ENCODE measurements at places on chromosomes 12 and 14. TPM values are rescaled to one million over a fixed set of nuclear protein-coding genes. Genes with fewer than 3 reads are reported as not detected.
A peak's percentile ranks its signal among the peaks of the same experiment; 100 is the strongest.

DNA sequence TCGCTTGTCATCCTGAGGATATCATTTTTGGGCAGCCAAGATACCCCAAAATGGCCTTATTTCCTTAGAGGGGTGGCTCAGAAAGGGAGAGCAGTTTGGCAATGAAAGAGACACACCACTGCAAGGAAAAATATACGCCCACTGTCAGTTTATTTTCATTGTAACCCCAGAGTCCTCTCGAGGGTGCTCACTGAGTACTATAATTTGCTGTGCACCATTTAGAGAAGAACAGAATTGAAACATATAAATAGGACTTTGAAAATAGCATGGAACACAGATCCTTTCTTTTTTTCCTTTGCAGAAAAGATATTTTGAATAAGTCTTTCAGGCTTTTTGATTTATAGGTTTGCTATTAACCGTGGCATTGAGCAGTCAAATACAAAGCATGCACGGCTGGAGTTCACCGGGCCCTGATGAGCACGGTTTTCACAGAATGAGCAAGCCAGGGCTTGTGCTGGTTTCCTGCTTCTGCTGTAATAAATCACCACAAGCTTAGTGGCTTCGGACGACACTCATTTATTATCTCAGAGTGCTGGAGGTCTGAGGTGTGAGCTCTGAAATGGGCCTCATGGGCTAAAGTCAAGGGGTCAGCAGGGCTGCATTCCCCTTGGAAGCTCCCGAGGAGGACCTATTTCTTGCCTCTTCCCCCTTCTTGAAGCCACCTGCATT, 152.3 kb downstream of the ZNF664 start:
- H3K27me3 ChIP-seq, result no peaks in the 10 kb centered on the region
- H3K4me1 ChIP-seq, result no peaks in the 10 kb centered on the region
- H3K4me3 ChIP-seq, result no peak overlapping the region
- peak; percentile 34 for DNase-seq
- no peaks in the 10 kb centered on the region for H3K36me3 ChIP-seq

RDH11 gene
- total RNA-seq, result 48.6 TPM

DNA sequence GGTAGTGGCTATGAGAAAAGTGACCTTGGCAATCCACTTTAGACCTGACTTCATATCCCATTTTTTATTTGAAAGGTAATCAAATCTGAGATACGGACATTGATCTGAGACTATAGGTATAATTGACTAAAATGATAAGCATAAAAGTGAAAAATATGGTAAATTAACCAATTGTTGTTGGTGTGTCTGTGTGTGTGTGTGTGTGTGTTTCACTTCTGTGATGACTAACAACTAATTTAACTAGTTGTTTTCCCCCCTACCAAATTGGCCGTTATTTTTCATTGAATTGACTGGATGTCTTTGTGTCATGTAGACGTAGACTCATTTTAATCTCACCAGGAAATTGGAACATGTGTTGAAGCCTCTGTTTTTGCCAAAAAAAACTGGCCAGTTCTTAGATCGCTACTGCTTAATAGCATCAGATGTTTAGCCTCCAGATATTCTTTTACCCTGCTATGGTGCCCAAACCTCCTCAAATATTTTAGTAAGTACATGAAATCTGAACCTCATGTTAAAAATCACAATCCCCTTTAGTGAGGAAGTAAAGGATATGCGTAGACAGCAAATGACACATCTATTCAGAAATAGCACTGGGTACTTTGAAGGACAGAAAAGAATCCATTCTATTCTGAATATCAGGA, 395.0 kb downstream of the EGLN3 start:
- no peak for DNase-seq
- no peaks in the 10 kb centered on the region for H3K4me1 ChIP-seq
- H3K27me3 ChIP-seq, result no peaks in the 10 kb centered on the region
- H3K36me3 ChIP-seq, result no peaks in the 10 kb centered on the region
- H3K4me3 ChIP-seq, result no peak overlapping the region
- no peak overlapping the region for H3K27ac ChIP-seq

DNA sequence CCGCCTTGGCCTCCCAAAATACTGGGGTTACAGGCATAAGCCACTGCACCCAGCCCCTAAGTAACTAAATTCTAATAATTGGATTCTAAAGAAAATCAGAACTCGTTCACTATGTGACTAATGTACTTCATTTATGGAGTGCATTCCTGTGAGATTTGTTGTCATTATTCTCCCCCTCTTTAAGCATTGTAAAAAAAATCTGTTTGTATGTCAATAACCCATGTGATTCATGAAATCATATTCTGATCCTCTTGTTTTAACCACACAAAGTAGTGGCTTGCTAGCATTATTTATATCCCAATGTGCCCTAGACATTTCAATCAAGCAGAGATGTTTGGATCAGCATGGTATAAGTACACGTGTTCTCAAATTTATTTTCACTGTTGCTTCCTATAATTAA, 78.2 kb upstream of the OSBPL8 start:
- H3K4me1 ChIP-seq, result no peaks in the 10 kb centered on the region
- H3K36me3 ChIP-seq, result no peaks in the 10 kb centered on the region
- DNase-seq, result no peak
- no peaks in the 10 kb centered on the region for H3K27me3 ChIP-seq

JPH4 gene
- total RNA-seq, result 0.60 TPM

DNA sequence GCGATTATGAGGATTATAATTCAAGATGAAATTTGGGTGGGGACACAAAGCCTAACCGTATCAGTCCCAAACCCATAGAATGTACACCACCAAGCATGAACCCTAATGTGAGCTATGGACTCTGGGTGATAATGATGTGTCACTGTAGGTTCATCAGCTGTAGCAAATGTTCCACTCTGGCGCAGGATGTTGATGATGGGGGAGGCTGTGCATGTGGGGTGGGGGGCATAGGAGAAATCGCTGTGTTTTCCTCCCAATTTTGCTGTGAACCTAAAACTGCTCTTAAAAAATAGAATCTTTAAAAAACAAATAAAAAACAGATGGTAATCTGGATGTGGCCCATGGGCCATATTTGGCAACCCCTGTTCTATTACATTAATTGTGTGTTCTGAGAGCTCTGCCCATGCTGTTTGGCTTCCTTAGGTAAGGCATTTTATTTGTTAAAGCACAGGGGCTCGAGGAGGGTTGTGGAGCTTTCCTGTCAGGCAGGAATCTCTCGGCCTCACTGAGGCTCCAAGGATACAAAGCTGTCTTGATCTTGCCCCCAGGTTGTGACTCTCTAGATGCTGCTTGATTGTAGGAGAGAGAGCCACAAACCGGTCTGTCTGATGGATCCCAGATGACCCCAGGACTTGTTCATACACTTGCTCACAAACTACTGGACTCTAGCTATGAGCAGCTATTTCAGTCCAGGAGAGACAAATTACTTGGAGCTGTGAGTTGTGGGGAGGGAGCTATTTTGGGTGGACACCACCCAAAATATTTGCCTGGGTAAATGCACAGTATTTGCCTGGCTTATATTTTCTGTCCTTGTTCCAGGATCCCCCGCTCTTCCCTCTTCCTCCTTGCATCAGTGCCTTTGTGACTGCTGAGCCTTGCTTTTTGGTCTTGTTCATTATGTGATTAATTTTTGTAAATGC, 340.2 kb downstream of the MED13L start:
- no peaks in the 10 kb centered on the region for H3K36me3 ChIP-seq
- H3K27ac ChIP-seq, result no peak overlapping the region

AQP5 gene
- total RNA-seq, result 128 TPM

DNA sequence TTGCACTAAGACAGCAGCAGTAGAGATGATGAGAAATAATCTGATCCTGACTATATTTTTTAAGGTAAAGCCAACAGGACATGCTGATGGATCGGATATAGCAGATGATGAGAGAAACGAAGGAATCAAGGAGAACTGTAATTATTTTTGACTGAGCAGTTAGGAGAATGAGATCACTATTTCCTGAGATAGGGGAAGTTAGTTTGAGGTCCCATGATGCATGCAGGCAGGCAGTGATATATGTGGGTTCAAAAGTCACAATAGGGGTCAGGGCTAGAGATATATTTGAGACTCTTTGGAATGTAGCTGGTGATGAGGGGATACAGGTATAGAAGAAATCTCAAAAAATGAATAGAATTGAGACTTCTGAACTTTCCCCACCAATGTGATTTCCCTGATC, 107.6 kb downstream of the GTF2A1 start:
- no peak for DNase-seq
- no peak overlapping the region for H3K4me3 ChIP-seq
- no peaks in the 10 kb centered on the region for H3K27me3 ChIP-seq
- no peaks in the 10 kb centered on the region for H3K4me1 ChIP-seq

DNA sequence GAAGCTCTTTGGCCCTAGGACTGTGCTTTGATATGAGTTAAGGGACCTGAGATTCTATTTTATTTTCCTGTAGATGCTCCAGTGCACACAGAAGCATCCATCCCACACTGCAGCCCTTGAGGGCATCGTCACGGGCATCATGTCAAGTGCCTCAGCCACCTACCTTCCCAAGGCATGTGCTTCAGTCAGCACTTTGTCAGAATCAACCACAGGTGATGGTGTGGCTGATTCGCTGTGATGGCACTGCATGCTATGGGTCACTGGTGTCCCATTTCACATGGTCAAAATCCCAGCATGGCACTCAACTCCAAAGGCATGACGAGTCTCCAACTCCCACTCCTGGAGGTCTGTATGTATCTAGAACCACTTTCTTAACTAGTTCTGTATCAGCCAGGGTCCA, 100.8 kb downstream of the AACS start:
- H3K36me3 ChIP-seq, result no peaks in the 10 kb centered on the region
- H3K27ac ChIP-seq, result no peak overlapping the region
- no peaks in the 10 kb centered on the region for H3K4me1 ChIP-seq
- H3K27me3 ChIP-seq, result no peaks in the 10 kb centered on the region

DNA sequence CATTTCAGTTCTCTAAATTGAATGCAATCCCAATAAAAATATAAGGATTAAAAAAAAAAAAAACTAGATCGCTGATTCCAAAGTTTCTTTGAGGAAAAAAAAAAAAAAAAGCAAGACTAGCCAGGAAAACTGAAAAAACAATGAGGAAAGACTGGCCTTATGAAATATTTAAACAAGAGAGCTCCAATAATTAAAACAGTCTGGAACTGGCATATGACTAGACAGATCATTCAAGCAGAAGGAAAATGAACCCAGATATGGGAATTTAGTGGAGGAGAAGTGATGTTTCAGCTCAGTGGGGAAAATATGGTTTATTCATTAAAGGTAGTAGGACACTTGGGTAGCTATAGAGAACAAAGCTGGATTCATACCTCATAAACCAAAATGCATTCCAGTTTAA, 42.0 kb upstream of the TBC1D15 start:
- H3K27me3 ChIP-seq, result no peaks in the 10 kb centered on the region
- no peak overlapping the region for H3K27ac ChIP-seq

LMNTD1 gene
- not detected for total RNA-seq

- no peaks in the 10 kb centered on the region for H3K36me3 ChIP-seq
- H3K4me1 ChIP-seq, result no peaks in the 10 kb centered on the region
- H3K4me3 ChIP-seq, result no peak overlapping the region
- H3K27me3 ChIP-seq, result no peaks in the 10 kb centered on the region
- no peak for DNase-seq
These were observed 24.7 kb downstream of the RPL10L start for GRCh38 chr14:46626876-46627275.

SERPINA10 gene
- not detected for total RNA-seq

BMAL2 gene
- total RNA-seq, result 16.6 TPM

KLRF1 gene
- total RNA-seq, result not detected

DRAM1 gene
- total RNA-seq, result 6.8 TPM

DNA sequence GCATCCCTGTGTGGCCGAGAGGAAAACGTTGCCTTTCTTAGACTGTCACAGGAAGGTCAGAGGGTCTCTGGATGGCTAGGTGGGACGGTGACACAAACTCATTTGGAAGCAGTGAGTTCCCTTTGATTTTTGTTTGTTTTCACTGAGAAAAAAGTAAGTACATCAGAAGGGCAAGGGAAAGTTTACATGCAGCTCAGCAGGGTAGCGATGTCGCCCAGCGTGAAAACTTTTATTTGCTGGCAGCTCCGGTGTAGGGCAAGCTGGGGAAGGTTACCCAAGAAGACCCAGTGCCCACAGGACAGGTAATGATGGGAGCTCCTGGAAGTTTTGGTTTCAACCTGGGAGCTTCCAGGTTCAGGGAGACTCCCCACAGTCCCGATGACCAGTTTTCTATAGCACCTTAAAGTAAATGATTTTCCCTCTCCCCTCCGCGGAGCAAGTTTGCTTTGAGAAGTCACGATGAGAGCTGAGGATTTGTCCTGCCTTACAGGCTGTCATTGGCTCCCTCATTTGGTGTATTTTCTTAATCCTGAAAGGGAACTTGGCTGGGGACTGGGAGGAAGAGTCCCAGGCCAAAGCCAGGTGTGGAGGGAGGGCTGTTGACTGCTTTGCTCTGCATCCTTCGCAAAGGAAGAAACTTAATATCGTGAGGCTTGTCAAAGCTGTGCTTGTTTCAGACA, 64.7 kb upstream of the ESRRB start:
- no peaks in the 10 kb centered on the region for H3K36me3 ChIP-seq
- H3K4me1 ChIP-seq, result peaks cover 4% of the 10 kb centered on the region
- H3K27ac ChIP-seq, result no peak overlapping the region
- H3K27me3 ChIP-seq, result peaks cover 25% of the 10 kb centered on the region
- DNase-seq, result peak; percentile 35

AMN gene
- 10.6 TPM for total RNA-seq

DNA sequence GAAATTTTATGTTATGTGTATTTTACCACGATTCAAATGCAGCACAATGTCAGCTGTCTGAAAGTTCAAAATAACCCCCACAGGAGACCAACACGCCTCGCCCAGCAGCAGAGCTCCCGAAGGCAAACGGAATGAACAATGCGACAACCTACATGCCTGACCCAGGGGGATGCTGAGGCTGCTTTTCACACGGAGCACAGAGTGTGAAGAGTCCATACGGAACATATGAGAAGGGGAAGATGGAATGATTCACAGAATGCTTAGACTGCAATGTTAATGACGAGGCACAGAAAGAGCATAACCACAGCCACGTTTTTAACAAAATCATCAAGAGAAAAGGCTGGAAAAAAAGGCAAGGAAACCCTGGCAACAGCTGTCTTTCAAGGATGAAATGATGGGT, 22.6 kb downstream of the ZFYVE21 start:
- H3K27me3 ChIP-seq, result no peaks in the 10 kb centered on the region
- no peak overlapping the region for H3K27ac ChIP-seq
- DNase-seq, result no peak
- peaks cover 44% of the 10 kb centered on the region for H3K36me3 ChIP-seq
- H3K4me1 ChIP-seq, result peaks cover 46% of the 10 kb centered on the region
- no peak overlapping the region for H3K4me3 ChIP-seq

GRCh38 chr14:91322623-91323022, 78.1 kb upstream of the GPR68 start:
- peaks cover 27% of the 10 kb centered on the region for H3K4me1 ChIP-seq
- DNase-seq, result no peak
- H3K27me3 ChIP-seq, result no peaks in the 10 kb centered on the region
- no peak overlapping the region for H3K27ac ChIP-seq
- H3K4me3 ChIP-seq, result no peak overlapping the region

DNA sequence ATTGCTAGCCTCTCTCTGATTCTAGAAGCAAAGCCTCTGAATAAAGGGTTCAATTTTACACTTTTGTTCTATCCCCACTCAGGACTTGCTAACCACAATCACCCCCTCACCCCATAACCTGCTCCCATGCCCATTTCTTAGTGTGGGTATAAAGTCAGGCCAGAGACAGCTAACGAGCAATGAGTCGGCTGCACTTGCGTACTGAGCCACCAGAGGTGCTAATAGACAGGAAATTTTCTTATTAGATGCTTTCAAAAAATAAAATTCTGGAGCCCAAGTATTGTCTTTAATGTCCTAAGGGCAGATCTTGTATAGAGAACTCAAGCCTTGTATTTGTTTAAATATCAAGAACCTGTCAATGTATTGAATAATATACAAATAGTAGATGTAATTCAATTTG, 256.9 kb downstream of the SYT1 start:
- H3K4me3 ChIP-seq, result no peak overlapping the region
- H3K4me1 ChIP-seq, result no peaks in the 10 kb centered on the region
- H3K27ac ChIP-seq, result no peak overlapping the region
- no peaks in the 10 kb centered on the region for H3K27me3 ChIP-seq
- H3K36me3 ChIP-seq, result no peaks in the 10 kb centered on the region

Data from suprapubic skin (tissue), 4 donors.